ENCODE measurements at places on chromosomes 16 and 17.

GRCh38 chr17:41724476-41725050, 9.9 kb downstream of the HAP1 start:
- DNase-seq = no peak

DNA sequence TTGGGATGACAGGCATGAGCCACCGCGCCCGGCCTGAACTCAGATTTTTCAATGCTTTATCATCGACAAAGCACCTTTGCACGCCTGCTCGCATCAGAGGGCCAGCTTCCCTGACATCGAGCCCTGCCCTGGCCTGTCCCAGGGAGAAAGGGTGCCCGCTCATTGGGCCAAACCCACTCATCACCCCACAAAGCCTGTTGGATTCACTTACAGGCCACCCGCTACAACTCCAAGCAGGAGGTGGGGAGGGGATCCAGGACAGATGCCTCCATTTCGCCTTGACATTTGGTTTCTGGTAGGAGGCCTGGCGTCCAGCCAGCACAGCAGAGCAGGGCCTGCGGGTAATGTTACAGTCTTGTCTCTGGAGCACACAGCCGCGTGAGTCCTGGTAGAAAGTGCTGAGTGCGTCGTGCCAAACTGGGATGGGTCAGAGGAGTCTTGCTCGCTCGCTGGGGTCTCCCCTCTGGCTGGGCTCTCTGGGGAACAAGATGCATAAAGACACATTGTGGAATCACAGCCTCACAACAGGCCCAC, 19.8 kb downstream of the SMTNL2 start:
- no peak for DNase-seq

GRCh38 chr17:38541281-38541680, 64.5 kb downstream of the SRCIN1 start:
- DNase-seq = no peak

DNA sequence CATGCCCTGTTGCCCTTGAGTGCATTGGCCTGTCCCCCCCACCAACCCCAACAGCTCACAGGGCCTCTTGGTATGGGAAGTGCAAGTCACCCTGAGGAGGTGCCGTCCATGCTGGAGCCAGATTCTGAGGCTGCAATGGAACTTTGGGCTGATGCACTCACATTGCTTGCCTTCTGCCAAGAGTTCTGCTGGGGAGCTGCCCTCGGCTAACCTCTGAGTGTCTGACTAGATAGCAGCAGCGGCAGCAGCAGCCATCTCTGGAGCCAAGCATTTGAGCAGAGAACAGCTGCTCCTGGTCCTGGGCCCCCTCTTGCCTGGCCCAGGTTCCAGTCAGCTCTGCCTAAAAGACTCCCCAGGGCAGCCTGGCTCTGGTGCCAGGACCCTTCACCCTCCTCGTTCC, 61.5 kb downstream of the GNAO1 start:
- DNase-seq = no peak

DNA sequence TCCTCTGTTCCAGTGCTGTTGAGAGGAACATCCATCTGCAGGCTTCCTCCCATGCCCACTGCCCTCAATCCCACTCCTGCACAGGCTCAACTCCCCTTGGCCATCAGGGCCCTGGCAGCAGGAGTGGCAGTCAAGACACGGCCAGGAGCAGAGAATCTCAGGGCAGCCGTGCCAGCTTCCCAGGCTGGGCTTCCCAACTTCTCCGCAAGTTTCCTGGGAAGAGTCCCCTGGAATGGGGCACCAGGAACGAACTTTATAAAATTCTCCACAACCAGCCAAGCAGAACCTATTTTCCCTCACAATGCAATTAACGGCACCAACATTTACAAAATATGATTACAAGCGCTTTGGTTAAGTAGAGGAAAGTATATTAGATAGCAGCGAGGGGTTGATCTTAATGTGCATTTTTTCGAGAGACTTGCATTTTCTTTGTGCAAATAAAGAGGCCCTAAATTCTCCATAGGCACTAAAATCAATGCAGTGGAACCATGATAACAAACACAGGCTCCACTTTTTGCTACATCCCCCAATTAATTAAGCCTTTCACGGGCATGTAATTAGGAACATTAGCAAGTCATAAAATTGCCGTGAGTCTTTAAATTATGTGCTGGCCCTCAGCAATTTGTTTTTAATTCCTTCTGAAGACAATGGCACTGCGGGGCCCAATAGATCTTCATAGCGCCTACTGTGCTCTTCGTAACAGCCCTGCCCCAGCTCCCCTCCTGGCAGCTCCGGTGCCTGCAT, 99.9 kb upstream of the LHX1 start:
- no peak for DNase-seq

GRCh38 chr17:69884356-69884755, 190.7 kb upstream of the KCNJ16 start:
- no peak for DNase-seq

- peak; percentile 19 for DNase-seq
Observed at GRCh38 chr17:74525781-74526288, 5.4 kb downstream of the CD300LB start.

DNA sequence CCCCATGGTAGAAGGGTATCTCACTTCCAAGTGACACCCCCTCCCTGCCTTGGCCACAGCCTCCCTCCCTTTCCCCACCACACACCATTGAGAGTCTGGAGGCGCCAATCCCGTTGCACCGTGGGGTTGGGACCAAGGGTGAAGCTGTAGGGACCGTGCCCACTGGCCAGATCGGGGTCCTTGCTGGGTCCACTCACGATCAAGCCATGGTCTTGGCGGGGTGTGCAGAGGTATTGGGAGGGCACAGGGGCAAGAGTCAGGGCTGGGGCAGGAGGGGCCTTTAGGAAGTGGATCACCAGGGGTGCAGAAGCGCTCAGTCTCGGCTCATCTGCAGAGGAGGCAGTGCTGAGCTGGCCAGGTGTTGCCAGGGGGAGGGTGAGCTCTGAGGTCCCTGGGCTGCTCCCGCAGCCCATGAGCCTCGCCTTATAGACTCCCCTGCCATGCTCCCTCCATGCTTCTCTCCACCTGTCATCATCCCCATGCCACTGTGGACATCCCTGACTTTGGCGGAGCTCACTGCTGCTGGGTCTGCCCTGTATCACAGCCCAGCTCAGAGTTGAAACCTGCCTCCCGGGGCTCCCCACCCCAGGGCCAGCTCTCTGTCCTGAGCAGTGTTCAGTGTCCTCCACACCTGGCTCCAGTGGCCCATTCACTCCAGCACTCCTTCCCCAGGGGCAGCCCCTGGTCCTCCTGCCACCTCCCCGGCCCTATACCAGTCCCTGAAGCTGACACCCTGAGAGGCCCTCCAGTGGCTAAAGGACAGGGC, 8.3 kb downstream of the CDH16 start:
- DNase-seq = no peak

- no peak for DNase-seq
Observed at GRCh38 chr16:67269766-67270165, 9.6 kb upstream of the PLEKHG4 start.

- DNase-seq = no peak
Observed at GRCh38 chr16:63617047-63617989, 1504.5 kb downstream of the CDH11 start.

DNA sequence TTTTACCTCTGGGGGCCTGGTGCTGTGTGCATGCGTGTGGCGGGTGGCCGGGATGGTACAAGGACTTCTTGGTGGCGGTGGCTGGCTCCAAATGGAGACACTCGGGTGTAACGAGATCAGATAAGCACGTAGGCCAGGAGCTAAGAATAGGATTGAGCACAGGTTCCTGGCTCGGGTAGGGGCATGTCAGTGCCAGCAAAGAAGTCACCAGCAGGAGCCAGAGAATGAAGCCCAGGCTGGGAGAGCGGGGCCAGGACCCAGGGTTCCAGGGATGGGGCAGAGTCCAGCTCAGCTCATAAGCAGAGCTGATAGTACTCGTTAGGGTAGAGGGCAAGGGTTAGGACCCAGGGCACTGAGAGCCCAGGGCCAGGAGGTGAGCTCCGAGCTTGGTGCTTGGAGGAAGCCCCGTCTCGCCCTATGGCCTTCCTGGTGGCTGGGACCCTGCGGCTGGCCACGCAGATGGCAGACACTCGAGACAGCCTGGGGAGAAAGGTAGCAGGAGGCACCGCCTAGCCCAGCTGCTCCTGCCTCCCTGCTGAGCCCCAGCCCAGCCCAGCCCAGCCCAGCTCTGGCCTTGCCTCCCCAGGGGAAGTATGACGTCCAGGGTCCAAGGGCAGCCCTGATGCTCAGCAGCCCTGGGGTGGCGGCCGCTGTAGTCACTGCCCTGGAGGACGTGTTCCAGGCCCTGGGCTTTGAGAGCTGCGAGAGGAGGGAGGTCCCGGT, 8.9 kb downstream of the ZNF213 start:
- no peak for DNase-seq

GRCh38 chr17:63956296-63956920, 16.3 kb downstream of the SCN4A start:
- DNase-seq = no peak

- DNase-seq = no peak
Observed at GRCh38 chr16:49552313-49552928, 178.8 kb downstream of the C16orf78 start.

DNA sequence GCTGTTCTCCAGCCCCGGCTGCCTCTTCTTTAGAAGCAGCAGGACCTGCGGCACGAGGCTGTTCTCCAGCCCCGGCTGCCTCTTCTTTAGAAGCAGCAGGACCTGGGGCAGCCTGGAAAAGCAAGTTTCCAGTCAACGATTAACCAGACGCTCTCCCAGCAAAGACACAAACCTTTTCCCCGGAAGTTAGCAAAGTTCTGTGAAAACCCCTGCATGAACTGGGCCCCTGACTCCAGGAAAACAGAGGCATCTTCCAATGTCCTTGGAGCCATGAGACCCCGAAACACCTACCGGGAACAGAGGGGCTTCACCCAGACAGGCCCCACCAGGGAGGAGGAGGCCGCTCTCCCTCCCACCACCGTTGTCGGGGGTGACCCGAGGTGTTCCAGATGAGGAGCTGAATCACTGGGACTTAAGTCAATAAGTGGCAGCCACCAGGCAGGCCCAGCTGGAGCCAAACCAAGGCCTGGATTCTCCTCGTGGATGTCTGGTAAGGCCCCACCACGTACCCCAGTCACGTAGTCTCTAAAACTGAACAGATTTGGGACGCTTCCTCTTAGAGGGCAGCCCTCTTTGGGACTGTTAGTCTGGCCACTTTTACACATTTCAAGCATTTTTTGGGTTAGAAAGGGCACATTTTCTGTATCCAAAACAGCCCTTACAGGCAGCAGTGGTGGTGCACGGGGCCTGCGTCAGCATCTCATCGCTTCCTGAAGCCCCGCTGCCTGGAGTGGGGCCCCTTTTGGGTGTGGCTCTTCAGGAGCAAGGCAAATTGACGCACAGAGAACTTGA, at the start of gene RPH3AL:
Gene RPH3AL (minus strand): TSS at position 387 of the 792 bp plus-strand sequence. CDS start 25,264 bp downstream, outside the sequence.
- no peak for DNase-seq
